ENCODE measurements at places on chromosomes 11 and 22.
A peak's percentile ranks its signal among the peaks of the same experiment; 100 is the strongest.

DNA sequence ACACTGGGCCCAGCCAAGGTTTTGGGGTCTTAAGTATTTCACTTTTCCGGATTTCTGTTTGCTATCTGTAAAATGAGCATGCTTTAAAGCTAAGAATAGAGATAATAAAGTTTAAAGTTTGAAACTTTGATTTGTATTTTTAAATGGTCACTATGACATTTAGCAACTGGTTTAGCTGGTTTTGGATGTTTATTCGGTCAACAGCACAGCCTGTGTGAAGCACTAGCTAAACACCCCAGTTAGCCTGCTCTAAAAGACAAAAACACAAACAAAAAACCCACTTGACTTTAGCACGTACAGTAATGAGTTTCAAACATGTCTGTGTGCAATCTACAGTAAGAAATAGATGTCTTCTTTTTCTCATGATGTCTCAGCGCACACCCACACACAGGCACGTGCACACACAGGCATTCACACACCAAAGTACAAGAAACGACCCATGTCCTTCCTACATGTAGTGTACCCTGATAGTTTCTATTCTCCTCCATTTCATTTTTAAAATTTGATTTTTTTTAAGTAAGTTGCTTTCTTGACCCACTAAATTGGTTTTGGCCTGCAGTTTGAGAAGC, 29.4 kb downstream of the SLC1A2 start:
- no peak for DNase-seq

DNA sequence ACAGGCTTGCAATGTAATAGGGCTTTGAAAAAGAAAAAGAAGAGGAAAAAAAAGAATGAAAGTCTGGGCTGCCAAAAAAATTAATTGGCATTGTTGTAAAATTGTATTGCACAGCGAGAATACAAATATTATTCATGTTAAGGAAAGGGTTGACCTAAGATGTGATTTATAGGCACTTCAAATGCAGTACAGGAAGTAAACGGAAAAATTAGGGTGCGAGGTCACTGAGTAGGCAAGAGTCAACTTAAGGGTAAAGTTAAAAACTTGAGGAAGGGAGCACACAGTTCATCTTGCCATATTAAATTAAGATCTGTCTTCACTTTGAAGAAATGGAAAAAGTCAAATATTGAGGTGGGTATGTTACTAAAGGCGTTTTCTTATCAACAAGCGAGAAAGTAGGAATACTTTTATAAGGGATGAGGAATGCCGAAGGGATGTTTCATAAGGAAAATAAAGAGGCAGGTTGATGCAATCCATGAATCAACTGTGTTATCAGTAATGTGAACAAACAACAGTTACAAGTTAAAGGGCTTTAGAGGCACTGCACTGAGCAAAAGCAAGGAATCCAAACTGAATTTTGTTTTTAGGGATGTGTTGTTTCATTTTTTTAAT, 123.0 kb downstream of the WT1 start:
- DNase-seq, result no peak

- DNase-seq, result peak; percentile 33
Observed at GRCh38 chr22:38724926-38725571, 19.3 kb downstream of the GTPBP1 start.

- DNase-seq, result no peak
Observed at GRCh38 chr22:25941365-25941960, 199.5 kb downstream of the MYO18B start.

DNA sequence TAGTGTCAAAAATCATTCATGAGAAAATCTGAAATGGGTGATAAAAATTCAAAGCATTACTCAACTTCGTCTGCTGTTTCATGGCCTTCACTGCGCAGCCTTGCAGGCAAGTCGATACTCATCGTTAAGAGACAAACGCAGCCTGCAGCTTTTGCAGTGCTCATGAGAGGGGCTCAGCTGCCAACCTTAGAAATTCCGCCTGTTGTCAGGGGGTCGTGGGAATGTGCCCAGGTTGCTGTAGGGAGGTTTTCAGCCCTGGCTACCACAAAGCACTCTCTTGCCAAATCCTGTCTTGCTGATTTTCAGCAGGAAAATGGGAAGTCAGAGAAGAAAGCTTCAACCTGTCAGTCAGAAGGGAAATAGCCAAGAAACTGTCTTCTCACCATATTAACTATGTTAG, 25.4 kb upstream of the GRAMD1B start:
- no peak for DNase-seq

GRCh38 chr22:33036881-33037280, 21.3 kb downstream of the SYN3 start:
- DNase-seq, result no peak

DNA sequence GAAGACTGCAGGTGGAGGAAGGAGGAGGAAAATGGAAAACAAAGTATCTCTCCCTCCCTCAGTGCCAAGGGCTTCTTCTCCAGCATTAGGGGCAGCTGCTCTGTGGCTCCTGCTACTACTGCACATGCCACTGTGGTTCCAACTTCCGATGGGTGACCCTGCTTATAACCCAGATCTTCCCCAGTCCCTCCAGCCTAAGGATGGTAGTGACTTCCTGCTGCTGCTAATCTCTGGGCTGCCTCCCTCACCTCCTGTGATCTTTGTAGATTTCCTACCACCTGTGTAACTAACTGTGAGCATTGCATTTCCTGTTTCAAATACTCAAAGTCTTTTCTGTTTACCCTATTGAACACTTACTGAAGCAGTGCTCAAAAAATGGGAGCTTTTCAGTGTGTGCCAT, 28.7 kb upstream of the TRPC6 start:
- DNase-seq, result no peak

GRCh38 chr22:48347311-48347710, 1480.4 kb downstream of the BRD1 start:
- no peak for DNase-seq

DNA sequence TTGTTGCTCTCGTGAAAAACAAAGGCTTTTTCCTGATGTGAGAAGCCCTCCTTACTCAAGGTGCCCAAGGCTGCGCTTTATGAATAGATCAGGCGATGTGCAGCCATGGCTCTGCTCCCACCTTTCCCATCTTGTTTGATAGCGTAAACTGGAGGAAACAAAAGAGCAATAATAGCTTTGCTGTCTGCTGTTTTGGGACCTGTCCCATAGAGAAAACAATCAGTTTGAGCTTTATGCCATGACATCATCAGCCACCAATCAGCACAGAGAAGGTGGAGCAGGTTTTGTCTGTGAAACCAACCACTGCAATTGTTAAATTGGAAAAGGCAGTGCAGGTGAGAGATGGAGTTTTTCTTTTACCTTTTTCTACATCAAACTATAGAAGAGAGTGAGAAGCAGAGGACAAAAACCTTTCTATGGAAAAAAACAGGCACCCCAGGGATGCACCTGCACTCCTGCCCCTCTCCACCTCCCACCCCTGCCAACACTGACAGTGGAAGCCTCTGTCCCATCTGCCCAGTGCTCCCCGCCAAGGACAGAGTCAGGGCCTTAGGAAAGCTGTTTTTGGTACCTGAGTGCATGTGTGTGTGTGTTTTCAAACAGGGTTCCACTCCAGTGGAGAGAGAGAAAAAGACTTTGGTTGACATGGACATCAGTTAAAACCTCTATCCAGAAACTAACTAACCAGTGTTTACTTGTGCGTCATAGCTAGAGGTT, 80.7 kb downstream of the MICAL3 start:
- DNase-seq, result no peak

DNA sequence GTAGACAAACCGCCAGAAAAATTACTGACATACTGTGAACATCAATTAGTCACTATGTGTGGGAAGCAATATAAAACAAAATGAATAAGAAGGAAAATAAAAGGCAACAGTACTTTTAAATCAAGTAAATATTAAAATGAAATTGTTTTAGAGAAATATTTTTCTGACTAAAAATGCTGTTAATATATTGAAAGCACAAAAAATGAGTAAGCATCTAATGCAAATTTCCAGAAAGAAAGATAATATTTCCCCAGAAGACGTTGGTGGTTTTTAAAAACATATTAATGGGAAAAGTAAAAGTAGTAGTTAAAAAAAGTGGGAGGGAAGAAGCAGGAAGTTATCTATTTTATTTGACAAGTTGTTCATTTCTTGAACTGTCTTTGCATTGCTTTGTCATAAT, 16.5 kb downstream of the XKR3 start:
- DNase-seq, result no peak

GRCh38 chr11:45146072-45147016, at the start of gene PRDM11:
Gene PRDM11, plus strand, starts transcription at chr11:45146639. Its CDS starts 35,128 bp downstream, at chr11:45181767.
- peak; percentile 82 for DNase-seq

- peak; percentile 55 for DNase-seq
Observed at GRCh38 chr11:33507967-33508366, 192.7 kb downstream of the C11orf91 start.

DNA sequence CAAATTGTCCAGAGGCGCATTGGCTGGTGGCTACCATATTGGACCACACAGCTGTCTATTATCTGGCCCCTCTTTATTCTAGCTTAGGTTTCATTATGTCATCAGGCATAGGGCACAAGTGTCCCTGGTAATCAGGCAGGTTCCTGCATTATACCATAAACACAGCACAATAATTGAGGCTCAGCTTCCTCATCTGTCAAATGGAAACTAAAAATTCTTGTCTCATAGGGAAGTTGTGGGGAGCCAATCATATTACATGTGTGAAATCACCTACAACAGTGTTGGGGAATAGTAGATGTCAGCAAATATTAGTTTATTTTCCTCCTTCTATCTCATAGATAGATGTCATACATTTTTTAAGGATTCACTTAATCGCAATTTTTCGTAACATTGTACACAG, 231.0 kb upstream of the SORL1-AS1 start:
- DNase-seq, result no peak

- no peak for DNase-seq
Observed at GRCh38 chr22:36084717-36085116, 56.1 kb upstream of the RBFOX2 start.

- DNase-seq, result peak; percentile 28
Observed at GRCh38 chr11:64608046-64608445, 17.0 kb downstream of the SLC22A12 start.

GRCh38 chr22:41382610-41383009, 868 bp downstream of the TEF start:
- peak; percentile 9 for DNase-seq

DNA sequence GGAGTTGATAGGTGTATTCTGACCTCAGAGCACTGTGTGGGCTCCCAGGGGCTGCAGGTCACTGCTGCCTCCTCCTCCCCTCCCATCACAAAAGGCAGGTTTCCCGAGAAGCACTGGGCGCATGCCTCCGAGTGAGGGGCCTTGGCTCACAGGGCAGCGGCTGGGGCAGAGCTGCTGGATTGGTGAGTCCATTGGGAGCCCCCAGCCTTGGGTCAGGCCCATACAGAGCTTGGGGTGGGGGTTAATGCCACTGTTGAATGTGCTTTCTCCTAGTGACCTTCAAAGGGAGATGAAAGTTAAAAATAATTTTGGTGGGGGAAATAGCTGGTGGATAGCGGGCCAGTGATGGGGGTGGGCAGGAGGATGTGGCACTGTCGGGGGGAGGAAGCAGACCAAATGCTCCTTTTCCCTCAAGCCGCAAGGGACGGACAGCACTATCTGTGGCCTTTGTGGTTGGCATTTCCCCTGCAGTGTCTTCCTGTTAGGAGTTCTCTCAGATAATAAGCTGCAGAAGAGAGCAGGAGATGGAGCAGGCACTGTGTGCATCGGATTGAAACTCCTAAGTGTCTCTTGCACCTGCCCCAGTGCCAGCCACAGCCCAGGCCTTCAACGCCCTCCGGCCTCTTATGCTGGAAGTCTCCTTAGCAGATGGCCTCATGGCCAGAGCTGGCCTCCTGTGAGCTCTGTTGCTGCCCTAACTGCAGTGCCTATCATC, 3.2 kb downstream of the TUBA8 start:
- DNase-seq, result no peak

DNA sequence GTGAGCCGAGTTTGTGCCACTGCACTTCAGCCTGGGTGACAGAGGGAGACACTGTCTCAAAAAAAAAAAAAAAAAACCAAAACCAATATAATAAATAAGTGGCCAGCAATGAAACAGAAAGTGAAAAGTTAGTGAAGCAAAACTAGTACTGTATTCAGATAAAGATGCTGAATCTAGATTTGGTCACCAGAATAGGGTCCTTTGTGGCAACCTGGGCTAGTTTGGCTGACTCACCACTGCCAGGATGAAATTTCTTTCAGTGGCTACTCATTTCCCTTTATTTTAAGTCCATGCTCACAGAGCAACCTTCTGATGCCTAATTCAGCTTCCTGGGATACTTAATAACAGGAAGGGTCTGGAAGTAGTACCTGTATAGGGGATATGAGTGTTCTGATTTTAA, 26.0 kb downstream of the LIMK2 start:
- DNase-seq, result no peak

DNA sequence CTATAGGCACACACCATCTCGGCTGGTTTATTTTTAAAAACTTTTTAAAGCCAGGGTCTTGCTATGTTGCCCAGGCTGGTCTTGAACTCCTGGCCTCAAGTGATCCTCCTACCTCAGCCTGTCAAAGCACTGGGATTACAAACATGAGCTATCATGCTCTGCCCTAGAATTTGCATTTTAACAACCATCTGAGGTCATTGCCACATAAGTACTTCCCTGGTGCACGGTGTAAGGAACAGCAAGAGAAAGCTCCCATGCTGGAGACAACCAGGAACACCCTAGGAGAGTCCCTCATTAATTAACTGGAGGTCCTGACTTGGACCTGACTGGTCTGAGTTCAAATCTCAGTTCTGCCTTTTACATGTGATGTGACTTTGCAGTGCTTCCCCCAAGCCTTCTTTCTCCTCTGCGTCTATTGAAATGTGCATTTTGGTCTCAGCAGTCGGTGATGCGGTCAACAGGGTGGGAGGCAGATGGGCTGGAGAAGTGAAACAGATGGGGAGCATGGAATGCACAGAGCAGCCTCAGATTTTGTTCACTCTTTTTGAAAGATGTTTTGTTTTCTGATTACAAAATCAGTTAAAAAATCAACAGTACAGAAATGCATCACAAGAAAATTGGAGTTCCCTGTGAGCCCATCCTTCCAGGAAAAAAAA, 146.5 kb downstream of the MYO18B start:
- no peak for DNase-seq

DNA sequence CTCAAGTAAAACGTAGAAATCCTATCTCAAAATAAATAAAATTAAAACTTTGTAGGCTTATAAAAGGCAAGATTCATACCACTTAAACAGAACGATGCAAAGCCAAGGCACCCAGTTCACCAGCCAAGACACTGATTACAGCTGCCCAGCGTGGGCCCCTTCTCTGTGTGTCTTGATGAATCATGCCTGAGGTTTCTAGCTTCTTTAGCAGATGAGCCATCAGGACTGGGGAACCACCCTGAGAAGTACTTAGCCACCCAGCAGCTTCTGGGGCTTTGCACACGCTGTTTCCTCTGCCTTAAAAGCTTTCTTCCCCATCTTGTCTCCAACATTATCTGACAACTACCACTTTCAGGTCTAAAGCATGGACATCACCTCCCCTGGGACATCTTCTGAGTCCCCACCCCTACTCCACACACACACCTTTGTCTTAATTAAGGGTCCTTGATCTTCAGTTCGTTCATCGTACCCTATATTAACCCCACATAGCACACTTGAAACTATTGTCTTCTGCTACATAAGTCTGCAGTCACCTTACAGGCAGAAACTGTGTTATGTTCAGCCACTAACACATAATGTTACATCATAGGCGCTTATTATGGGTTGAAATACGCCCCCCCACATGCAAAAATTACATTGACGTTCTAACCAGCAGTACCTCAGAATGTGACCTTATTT, 8.7 kb upstream of the LAYN start:
- DNase-seq, result peak; percentile 88

GRCh38 chr11:61507962-61508861, at the start of gene LRRC10B:
Gene LRRC10B, plus strand, starts transcription at chr11:61508749. Its CDS starts 250 bp downstream, at chr11:61508999.
- no peak for DNase-seq

- DNase-seq, result no peak
Observed at GRCh38 chr11:115219376-115219775, 284.8 kb downstream of the CADM1 start.

Measured in AG10803 (cell line).